ENCODE measurements at places on chromosomes 11 and 22.
A peak's percentile ranks its signal among the peaks of the same experiment; 100 is the strongest.

DNA sequence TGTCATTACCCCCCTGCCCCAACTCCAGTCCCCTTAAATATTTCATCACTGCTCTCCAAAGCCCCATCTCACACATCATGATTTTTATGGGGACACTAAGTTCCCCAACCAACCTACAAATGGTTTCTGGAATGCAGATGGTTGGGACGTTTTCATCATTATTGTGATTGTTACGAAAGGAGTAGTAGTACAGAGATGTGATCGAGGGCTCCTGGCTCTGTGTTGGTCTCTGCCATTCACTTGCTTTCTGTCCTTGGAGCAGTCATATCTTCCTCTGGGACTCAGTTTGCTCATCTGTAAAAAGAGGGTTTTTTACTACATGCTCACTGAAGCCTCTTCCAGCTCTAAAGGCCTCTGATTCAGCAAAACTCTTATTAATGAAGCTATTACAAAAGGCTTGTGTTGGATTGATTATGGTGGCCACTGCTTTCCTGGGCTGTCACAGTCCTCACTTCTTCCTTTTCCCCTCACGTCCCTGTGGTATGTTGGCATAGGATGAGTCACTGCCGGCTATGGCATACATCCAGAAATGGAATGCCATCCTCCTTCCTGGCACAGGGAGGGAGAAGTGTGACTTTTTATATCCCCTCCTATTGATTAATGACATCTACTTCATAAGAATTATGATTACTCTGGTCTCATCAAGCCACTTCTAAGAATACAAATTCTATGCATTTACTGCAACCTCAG lies 593.7 kb downstream of the METTL15 start:
- no peak for DNase-seq

- DNase-seq = no peak
Measured at GRCh38 chr22:22993184-22993583, 77.1 kb upstream of the GNAZ start.

GRCh38 chr11:11478687-11479086 lies 125.6 kb upstream of the CSNK2A3 start:
- no peak for DNase-seq

- DNase-seq = no peak
Measured at GRCh38 chr22:32469799-32470212, 4.8 kb upstream of the FBXO7 start.

- no peak for DNase-seq
Measured at GRCh38 chr11:114316980-114317786, 21.0 kb downstream of the NNMT start.

DNA sequence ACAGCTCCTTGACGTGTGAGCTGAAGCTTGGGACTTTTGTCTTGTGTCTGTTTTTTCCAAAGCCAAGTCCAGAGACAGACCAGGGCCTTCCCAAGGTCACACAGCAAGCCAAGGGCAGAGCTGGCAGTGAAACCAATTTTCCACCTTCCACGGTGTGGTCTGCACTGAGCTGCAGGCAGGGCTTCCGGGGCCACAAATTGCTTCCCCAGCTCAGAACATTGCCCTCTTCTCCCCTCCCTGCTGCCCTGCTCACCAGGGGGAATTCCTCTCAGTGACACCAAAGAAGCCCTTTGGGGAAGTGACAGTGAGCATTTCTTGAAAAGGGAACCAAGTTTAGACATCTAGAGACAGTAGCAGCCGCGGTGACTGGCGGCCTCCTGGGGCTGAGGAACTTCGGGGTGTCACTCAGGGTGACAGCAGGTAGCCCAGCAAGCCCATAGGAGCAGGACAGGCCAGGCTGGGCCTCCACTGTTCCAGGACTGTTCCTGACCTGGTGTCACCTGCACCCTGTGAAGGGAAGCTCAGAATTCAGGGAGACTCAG lies 9.2 kb downstream of the FXYD2 start:
- DNase-seq = peak; percentile 70

DNA sequence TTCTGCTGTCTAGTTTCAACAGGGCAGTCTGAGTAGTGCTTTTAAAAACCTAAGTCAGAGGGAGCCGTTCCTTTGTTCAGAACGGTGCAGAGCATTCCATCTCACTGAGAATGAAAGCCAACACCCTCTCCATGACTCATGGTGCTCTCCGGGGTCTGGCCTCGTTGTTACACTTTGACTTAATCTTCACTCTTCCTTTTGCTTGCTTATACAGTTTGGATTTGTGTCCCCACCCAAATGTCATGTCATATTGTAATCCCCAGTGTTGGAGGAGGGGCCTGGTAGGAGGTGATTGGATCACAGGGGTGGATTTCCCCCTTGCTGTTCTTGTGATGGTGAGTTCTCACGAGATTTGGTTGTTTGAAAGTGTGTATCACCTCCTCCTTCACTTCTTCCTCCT lies 292.2 kb downstream of the ST3GAL4 start:
- DNase-seq = no peak

DNA sequence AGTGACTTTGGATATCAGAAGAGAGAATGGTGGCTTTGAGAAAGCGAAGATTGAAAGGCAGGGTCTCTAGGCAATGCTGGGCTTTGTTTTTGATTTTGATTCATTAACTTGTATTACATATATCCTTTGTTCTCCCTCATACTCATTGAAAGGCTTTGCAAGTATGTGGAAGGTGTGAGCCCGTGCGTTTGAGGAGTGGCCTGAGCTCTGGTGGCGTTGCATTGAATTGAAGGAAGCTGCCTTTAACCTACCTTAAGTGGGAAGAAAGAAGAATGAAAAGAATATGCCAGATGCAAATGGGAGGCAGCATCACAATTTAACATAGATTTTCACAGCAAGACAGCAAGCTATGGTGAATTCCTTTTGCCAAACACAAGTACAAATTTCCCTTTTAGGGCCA lies 6.7 kb downstream of the MMP7 start:
- no peak for DNase-seq

- DNase-seq = no peak
Measured at GRCh38 chr11:76567261-76567660, 103.3 kb downstream of the LRRC32 start.

GRCh38 chr11:115558635-115559034 lies 54.4 kb upstream of the CADM1 start:
- no peak for DNase-seq

DNA sequence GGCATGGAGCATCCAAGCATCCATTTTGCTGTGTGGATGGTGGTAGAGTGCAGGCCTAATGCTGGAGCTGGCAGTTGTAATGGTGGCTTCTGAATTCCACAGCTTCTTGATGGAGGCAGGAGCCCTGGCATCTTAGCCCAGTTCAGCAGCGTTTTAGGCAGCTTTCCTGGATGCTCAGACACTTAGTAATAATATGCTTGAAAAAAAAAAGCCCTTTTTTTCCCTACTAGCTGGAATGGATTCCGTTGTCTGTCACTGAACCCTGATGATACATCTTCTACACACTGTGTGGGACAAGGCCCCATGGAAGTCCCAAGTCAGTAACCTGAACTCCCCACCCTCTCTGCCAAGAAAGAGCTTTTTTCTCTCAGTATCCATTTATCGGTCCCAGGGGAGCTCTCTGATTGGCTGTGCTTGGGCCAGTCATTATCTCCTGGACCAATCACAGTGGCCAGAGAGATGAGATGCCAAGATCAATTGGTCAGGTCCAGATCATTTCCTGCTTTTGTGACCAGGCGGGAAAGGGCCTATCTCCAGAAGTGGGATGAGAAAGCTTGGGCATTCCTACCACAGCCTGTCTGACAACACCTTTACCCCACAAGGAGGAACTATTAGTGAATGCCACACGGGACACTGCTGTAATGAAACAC lies 34.2 kb downstream of the MCM5 start:
- no peak for DNase-seq

GRCh38 chr11:35997902-35998520 lies 54.1 kb downstream of the LDLRAD3 start:
- DNase-seq = no peak
